ENCODE measurements at places on chromosomes 3 and 15.
A peak's percentile ranks its signal among the peaks of the same experiment; 100 is the strongest.

DNA sequence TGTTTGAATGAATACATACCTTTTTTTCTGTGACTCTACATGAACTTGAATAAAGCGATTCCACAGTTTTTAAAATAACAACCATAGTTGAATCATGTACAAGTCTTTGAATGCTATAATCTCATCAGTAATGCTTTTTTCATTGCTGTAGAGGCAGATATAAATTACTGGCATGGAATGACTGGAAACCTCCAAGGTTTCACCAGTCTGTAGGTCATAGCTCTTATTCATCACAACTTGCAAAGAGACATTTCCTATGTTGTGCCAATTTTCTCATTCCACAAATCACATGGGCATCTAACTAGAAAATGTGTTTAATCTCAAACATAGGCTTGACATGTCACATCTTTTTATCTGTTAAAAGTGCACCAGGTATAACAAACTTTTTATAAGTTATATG is 407.1 kb upstream of the KCNMB2 start:
- no peak for DNase-seq

DNA sequence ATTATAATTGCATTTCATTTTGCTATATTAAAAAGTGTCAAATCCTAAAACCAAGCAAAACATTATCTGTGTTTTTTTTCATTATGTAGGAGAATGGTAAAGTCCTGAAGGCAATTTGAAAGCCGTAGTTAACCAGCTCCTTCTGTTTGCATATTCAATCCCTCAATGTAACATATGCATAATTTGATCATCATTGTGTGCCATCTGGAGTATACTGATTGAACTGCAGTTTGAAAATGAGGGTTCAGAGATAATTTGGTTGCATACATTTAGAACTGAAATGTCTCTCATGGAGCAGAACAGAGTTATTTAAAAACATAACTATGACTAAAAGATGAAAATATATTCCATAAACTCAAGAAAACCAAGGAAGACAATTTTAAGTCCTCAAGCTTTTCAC is 518.6 kb downstream of the GBE1 start:
- DNase-seq, result peak; percentile 39

- DNase-seq, result no peak
Measured at GRCh38 chr3:152841131-152841530, 6.2 kb downstream of the P2RY1 start.

DNA sequence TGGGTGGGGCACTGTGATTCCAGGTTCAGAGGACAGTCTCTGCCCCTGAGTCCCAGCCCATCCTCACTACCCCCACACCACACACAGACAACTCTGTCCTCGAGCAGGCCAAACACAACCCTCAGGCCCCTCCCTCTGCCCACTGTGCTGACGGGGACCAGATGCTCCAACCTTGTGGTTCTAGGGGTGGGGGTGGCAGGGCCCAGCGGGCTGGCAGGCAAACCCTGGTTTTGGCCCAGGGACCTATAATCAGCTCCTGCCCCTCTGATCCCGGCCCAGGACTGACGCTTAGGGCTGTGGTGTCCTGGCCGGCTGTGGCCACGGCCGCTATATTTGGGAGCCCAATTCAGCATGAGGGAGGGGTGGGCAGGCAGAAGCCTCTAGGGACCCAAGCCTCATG is 5.0 kb upstream of the MYL3 start:
- no peak for DNase-seq

- no peak for DNase-seq
Measured at GRCh38 chr15:84572231-84572630, 28.6 kb upstream of the ZSCAN2 start.

DNA sequence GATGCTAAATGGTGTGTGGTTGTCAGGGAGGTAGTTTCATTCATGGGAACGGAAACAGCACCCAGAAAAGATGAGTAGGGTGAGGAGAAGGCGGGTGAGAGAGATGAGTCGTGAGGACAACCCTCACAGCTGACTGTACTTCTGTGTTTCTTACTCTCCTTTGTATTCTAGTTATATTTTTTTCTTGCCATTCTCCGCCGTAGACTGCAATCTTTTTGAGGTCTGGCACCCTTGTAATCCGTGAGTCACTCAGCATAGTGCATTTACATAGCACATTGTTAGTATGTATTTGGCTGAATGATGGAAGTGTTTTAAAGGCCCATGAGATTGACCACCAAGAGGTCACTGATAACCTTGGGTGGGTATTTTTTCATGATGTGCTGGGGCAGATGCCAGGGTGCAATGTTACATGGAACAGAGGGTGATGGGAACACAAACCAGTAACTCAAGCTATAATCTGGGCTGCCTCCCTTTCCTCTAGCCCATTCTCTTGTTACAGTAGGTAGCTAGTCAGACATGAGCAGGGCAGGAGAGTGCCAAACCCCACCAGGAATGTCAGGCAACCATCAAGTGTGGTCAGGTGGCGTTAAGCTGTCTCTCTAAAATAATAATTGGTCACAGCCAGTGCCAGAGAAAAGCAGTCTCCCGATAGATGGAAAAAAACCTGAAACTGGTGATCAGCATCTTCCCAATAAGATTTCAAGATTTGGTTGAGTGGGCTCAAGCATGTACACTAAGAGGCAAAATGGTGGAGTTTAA is 18.8 kb upstream of the DGKG start:
- no peak for DNase-seq

- DNase-seq, result peak; percentile 51
Measured at GRCh38 chr3:187616307-187616972, 53.8 kb downstream of the SST start.

GRCh38 chr3:184812662-184813042 is 686 bp downstream of the VPS8 start:
- DNase-seq, result peak; percentile 37

GRCh38 chr3:53122255-53122932 is 7.8 kb downstream of the RFT1 start:
- DNase-seq, result no peak

- peak; percentile 78 for DNase-seq
Measured at GRCh38 chr15:32029862-32030781, at the start of gene CHRNA7. Gene CHRNA7 (plus strand): TSS chr15:32030515. CDS start chr15:32030595, 80 bp downstream.

- DNase-seq, result no peak
Measured at GRCh38 chr3:168383573-168383972, 287.8 kb upstream of the GOLIM4 start.

DNA sequence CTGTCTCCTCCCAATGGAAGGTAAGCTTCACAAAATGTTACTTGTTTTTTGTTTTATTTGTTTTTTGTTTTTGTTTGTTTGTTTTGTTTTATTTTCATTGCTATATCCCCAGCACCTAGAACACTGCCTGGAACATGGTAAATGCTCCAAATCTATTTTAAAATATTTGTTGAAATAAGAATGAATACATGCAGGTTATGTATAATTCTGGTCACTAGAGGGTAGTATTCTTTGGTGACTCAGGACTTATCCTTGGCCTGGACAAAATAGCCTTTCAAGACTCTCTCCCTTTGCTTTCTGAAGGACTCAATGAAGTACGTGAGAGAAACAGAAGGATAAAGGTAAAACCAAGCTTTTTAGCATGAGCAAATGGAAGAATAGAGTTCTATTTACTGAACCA is 46.9 kb upstream of the PPP2R3A start:
- DNase-seq, result no peak

DNA sequence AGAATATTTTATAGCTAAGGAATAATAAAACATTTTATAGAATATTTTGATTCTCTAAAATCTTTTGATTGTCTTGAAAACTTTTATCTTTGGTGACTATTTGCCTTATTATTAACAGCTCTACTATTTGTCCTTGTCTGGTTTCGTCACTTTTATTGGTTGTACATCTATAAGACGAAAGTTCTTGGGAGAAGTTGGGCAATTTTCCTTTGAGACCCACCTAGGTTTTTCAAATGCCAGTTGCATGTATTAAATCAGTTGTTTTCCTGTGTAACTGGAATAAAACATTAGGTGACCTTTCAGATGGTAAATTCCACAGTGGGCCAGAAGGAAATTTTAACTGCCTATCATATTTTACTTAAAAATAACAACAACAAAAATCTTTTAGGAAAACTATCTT is 1245.7 kb downstream of the SI start:
- no peak for DNase-seq

DNA sequence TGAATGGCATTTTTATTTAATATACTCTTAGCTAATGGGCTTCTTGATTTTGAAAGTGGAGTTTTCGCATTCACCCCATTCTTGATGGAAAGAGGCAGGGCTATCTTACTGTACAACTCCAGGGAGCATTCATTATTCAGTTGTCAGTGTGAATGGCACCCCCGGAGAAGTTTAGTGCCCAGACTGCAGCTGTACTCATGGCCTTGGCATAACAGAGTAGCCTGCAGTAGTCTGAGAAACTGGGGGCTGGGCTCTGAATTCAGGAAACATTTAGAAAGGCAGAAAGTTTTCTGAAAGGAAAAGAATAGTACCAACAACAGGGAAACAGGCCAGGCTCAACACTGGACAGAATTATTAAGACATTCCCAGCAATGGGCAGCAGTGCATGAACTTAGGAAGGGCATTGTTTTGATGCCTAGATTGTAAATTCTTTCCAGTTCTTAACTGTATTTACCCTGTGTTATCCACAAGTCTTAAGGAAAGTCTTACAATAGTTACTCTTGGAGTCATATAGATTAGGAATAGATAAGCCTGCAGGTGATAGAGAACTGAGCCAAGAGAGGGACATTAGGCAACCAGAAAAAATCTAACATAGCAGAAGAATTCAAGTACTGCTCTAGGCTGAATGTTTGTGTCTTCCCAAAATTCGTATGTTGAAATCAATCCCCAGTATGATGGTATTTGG is 44.4 kb downstream of the TIPARP start:
- no peak for DNase-seq

DNA sequence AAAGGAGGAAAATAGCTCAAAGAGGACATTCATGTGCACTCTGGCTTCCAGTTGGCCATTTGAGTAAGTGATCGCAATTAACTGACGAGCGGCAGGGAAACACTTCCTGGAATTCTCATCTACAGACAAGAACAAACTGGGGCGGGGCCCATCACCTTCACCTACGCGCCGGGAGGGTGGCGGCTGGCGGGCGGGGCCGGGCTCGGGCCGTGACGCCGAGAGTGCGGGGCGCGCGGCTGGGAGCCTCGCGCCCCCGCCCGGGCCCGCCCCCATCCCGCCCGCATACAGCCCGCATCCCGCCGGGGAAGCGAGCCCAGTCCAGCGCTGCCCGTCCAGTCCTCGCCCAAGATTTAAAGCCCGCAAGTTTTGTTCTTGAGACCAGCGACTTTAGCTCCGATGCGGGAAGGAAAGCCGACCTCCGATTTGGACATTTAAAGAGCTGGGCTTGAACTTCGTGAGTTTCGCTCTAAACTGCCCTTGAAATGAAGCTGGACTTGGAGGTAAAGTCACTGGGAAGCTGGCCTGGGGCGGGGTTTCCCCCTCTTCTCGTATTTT is at the start of gene B3GNT5:
TSS of gene B3GNT5 (plus strand) at position 281 of the 555 bp plus-strand sequence. CDS start 16,546 bp downstream, outside the sequence.
- DNase-seq, result peak; percentile 93

GRCh38 chr15:59271595-59272201 is 65.1 kb downstream of the LDHAL6B start:
- DNase-seq, result no peak

GRCh38 chr15:41501191-41501917 is 7.7 kb downstream of the ITPKA start:
- no peak for DNase-seq

DNA sequence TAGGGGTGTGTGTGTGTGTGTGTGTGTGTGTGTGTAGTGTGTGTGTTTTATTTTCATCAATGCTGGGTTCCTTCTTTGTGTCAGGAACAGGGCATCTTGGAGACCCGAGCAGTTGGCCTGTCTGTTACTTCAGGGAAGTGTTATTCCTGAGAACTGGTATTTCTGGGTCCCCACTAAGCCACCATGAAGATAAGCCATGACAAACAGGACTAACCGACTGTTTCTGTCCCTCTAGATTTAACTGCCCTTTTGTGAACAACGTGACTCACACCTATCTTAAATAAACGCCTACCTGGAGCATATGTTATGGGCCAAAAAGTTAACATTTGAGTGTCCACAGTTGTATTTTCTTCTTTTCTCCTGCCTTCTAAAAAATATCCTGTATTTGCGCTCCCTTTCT is 19.5 kb downstream of the SIDT1 start:
- DNase-seq, result no peak

GRCh38 chr3:127455541-127456450 is 134.7 kb downstream of the TPRA1 start:
- DNase-seq, result peak; percentile 89

DNA sequence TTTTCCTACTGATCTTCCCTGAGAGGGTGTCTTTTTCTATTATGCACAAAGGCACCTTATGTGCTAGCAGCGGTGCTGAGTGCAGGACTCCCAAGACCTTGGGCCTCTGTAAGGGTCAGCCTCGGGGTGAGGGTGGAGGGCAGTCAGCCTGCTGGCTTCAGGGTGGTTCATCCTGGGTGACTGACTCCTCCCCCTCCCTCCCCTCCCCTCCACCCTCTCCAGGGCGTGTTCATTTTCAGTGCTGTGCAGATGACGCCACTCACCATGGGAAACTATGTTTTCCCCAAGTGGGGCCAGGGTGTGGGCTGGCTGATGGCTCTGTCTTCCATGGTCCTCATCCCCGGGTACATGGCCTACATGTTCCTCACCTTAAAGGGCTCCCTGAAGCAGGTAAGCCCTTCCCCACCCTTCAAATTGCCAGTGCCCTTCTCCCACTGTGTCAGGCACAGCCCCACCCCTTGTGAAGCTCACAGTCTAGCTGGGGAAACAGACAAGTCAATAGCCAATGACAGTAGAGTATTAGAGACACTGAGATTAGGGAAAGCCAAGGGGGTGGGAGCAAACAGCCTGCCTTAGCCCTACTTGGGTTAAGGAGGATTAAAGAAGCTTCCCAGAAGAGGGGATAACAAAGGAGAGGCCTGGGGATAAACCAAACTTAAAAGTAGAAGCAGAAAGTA is 41.9 kb downstream of the SLC6A1 start:
- no peak for DNase-seq

DNA sequence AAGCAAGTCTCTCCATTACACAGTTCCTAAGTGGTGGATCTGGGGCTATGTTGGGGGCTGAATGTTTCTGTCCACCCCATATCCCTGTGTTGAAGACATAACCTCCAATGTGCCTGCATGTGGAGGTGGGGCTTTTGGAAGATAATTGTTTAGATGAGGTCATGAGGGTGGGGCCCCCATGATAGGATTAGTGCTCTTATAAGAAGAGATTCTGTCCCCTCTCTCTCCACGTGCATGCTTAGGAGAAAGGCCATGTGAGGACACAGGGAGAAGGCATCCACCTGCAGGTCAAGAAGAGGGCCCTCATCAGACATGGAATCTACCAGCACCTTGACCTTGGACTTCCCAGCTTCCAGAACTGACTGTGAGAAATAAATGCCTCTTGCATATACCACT is 231.0 kb upstream of the CHRNA7 start:
- DNase-seq, result no peak

DNA sequence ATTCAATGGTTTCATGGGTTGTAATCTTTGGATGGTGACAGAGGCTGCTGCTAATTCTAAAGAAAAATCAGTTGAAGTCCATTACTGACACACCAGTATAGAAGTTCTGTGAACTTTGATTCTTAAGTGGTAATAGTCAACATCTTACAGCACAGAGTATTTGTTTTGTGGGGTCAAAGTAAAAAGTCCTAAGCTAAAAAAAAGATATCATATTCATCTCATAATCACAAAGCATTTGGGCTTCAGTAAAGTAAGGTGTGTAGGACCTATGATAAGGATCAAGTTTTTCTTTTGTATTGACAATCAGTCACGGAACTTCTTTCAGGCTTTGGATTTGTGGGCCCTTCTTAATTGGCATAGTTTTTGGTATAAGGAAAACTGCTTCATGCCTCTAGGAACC is 1.1 kb downstream of the ASTE1 start:
- DNase-seq, result no peak

- no peak for DNase-seq
Measured at GRCh38 chr3:135118792-135119191, 323.7 kb downstream of the EPHB1 start.

GRCh38 chr3:105328338-105328730 is 38.4 kb upstream of the ALCAM start:
- DNase-seq, result no peak

- DNase-seq, result no peak
Measured at GRCh38 chr3:84925571-84925970, 33.2 kb upstream of the CADM2 start.
